ENCODE measurements at places on chromosomes 7 and 10. TPM values are rescaled to one million over a fixed set of nuclear protein-coding genes. Genes with fewer than 3 reads are reported as not detected.

DLX6 gene
- total RNA-seq: not detected

HECW1 gene
- total RNA-seq: not detected

AGR3 gene
- total RNA-seq: not detected

WDR37 gene
- 19.9 TPM for total RNA-seq

Data from endothelial cell of coronary artery (primary cell).